ENCODE measurements at places on chromosomes 1 and 21.

GRCh38 chr1:33875862-33876261, 12.0 kb downstream of the HMGB4 start:
- no peak for DNase-seq

GRCh38 chr1:63486629-63487028, 36.4 kb downstream of the ITGB3BP start:
- no peak for DNase-seq

GRCh38 chr21:21213297-21213696, 215.1 kb downstream of the NCAM2 start:
- no peak for DNase-seq

GRCh38 chr1:221525749-221526148, 216.1 kb downstream of the DUSP10 start:
- no peak for DNase-seq

DNA sequence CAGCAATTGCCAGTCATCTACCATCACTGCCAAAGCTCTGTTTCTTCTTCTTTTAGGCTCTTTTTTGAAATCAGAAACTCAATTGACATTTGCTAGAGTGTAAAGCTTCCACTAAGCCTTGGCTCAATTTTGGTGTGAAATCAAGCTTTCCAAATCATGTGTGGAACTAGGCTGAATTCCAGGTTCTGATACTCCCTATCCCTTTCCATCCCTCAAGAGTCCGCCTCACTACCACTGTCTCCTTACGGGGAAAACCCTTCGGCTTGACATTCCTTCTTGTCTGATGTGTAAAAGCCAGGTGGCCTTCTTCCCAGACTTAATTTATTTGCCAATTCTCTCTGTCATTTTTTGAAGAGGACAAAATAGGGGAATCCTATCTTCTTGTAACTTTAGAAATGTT, 47.2 kb upstream of the PRMT6 start:
- DNase-seq = no peak

- no peak for DNase-seq
Measured at GRCh38 chr1:157403608-157404007, 148.7 kb downstream of the FCRL5 start.

DNA sequence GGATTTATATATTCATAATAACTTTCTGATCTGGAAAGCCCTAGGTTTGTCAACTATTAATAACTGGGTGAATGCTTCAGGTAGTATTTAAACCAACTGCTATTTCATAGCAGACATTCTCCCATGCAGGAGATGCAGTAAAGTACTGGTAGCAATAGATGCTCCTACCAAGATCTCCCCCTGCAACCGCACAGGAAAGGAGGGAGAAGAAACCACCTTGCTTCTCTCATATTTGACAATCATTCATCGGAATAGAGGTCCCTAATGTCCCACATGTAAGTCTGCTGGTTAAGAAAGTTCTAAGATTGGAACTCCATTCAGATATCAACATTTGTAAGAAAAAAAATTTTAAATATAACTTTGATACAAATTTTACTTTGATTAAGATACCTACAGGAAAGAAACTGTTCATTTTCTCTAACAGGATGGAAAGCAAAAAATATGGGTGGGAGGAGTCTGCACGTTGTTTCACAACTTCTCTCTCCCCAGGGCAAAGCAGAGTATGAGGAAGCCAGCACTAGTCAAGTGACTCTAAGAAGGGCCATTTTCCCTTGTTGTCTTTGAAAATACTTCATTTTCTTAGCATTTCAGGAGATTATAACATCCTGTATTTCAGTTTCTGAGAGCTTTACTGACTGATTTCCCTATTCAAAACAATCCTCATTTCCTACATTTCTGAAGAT, at the start of gene PYHIN1:
Gene PYHIN1, plus strand, starts transcription at position 498 of the 683 bp plus-strand sequence. CDS start 5,359 bp downstream, outside the sequence.
- DNase-seq = no peak

- no peak for DNase-seq
Measured at GRCh38 chr1:179875596-179876299, 1.9 kb downstream of the TOR1AIP2 start.

DNA sequence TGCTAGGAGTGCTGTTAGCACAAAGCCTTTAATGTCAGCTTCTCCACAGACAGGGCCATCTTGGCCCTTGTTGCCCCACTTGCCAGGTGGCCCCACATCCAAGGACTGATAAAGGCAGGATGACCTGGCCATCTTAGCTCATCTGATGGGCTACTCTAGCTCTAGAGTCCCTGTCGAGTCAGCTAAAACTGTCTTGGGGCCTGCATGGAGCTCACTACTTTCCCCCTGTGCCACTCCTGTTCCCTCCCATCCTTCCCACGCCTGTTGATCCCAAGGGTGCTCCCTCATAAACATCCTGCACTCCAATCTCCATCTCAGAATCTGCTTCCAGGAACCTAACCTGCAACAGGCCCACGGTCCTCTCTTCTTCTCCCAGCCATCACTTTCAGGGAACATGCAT, 652 bp upstream of the GPX7 start:
- DNase-seq = no peak

DNA sequence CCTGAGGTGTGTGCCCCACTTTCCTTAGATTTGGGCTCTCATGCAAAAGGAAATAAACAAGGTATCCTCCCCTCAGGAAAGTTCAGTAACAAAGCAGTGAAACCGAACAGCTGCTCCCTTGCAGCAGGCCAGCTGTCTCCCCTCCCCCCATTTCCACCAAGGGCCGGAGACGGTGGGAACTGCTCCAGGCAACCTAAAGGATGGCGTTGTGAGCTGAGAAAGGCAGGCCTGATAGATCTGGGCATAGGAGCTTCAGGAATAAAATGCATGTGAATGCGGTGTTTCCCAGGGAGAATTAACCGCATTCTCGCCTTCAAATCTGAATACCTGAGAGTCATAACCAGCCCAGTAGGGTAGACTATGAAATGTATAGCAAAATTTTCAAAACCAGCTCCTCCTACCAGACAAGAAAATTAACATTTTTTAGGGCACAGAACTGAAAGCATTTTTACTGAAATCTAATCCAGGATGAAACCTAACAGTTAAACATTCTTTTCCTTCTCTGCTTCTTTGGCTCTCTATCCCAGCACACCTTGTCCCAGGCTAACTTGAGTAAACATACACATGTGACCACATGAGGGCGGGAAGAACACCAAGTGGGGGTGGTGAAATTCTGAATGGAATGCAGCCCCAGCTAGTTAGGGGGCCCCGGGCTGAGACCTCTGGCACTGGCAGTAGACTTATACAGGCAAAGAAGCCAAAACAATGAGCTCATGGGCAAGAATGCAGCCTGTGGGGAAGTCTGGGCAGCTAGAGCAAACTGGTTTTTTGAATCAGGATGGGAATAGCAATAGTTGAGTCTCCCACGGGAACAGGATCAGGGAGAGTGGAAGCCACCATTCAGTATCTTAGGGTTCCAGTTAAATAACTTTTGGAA, 11.5 kb downstream of the MCL1 start:
- no peak for DNase-seq

DNA sequence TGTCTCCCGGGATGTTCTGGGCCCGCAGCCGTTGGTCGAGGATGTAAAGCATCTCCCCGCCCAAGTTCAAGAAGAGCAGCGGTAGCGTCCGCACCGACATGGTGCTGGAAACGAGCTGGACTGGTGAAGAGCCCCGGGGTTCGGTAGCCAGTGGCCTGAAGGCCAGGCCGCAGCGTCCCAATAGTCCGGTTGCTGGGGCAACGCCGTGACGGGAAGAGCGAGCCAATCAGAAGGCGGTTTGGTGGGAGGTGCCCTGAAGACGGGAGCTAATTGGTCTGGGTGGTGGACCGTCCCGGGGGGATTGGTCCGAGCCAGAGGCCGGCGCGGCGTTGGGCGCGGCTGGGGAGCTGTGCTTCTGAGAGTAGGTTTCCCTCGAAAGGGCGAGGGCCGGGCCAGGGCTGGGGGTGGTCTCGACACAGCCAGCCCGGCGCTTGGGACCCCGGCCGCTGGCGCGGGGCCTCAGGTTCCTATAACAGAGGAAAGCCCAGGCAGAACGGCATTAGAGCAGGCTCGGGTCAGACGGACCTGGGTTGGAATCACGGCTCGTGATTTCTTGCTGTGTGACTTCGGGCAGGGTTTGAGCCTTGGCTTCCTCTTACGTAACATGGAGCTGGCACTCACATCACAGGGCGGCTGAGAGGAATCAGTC, at the start of gene OSCP1:
Gene OSCP1, minus strand, starts transcription at position 182 of the 649 bp plus-strand sequence. Its CDS starts 82 bp downstream, at position 100.
- peak; percentile 87 for DNase-seq

DNA sequence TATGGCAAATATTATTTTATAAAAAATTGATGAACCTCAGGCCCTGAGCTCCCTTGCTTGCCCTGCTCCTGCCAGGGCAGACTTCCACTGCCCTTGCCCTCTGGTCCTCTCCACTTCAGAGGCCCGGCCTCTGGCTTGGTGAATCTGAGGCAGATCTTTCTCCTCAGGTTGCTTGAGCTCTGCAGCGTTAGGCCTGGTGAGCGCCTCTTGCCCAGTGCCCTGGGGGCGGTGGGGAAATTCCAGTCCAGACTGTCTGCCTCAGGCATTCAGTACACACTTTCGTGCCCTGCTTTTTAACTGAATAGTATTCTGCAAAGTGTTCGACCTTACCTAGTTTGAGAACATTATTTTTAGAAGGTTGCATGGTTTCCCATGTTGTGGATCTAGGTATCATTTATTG, 98.2 kb downstream of the PCBP3 start:
- no peak for DNase-seq
